ENCODE measurements at places on chromosomes 2 and 18. TPM values are rescaled to one million over a fixed set of nuclear protein-coding genes. Genes with fewer than 3 reads are reported as not detected.
A peak's percentile ranks its signal among the peaks of the same experiment; 100 is the strongest.

The POTEC gene
- not detected for total RNA-seq

GRCh38 chr2:210323003-210323402, 8.0 kb upstream of the MYL1 start:
- no peaks in the 10 kb centered on the region for H3K4me1 ChIP-seq
- H3K4me3 ChIP-seq = no peak overlapping the region
- H3K27ac ChIP-seq = no peak overlapping the region
- no peak for DNase-seq
- no peaks in the 10 kb centered on the region for H3K27me3 ChIP-seq

- no peaks in the 10 kb centered on the region for H3K27me3 ChIP-seq
- no peak for DNase-seq
These were observed 77.1 kb downstream of the SUMO1 start for GRCh38 chr2:202161151-202161835.

- no peaks in the 10 kb centered on the region for H3K27me3 ChIP-seq
- no peaks in the 10 kb centered on the region for H3K4me1 ChIP-seq
- no peak for DNase-seq
- no peak overlapping the region for H3K27ac ChIP-seq
- H3K36me3 ChIP-seq = no peaks in the 10 kb centered on the region
These were observed 45.6 kb upstream of the GALNT3 start for GRCh38 chr2:165839610-165840009.

- no peak overlapping the region for H3K4me3 ChIP-seq
- H3K27ac ChIP-seq = no peak overlapping the region
- no peaks in the 10 kb centered on the region for H3K36me3 ChIP-seq
- peaks cover 3% of the 10 kb centered on the region for H3K27me3 ChIP-seq
- DNase-seq = no peak
These were observed 58.3 kb upstream of the ID2 start for GRCh38 chr2:8623576-8623957.

The PLGLB1 gene
- total RNA-seq = 1.4 TPM

DNA sequence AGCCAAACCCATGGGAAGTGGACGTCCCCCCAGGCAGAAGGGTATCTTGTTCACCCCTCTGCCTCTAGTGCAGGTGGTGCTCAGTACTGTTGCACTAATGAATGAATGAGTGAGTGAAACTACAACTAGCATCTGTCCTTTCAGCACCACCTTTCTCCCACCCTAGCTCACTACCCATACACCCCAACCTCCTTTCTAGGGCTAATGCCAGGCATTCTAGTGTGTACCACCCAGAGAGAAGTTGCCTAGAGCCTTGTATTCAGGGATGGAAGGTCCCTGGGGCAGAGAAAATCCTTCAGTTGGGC, 22.5 kb downstream of the CCT7 start:
- no peak overlapping the region for H3K27ac ChIP-seq
- no peak overlapping the region for H3K4me3 ChIP-seq
- H3K27me3 ChIP-seq = no peaks in the 10 kb centered on the region
- no peaks in the 10 kb centered on the region for H3K4me1 ChIP-seq
- DNase-seq = no peak

The SCYGR1 gene
- not detected for total RNA-seq

DNA sequence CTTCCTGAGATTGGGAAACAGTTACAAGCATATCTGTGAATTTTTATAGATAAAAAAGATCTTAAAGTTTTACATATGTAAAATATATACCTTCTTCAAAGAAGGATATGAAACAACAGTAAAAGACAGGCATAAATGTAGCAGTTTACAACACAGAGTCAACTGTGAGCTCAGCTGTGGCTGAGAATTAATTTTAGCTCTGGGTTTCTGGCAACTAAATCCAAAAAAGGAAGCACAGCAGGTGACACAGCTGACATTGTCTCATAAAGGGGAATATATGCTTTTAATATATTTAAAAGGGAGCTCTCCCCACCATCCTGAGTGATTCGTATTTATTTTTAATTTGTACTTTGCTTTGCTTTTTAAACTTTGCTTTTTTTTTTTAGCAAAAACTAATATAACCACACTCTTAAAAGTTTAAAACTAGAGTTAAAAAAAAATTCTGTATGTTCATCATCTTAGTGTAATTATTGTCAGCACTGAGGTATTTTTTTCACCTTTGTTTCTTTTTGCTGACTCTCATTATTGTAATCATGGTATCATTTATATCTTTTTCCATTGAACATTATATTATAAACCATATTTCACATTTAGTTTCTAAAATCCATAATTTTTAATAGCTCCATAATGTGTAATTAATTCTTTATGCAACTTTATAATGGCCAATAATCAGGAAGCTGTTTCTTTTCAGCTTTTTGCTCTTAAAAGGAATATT, 6.7 kb downstream of the TUBB6 start:
- H3K27ac ChIP-seq = no peak overlapping the region
- peaks cover 40% of the 10 kb centered on the region for H3K36me3 ChIP-seq
- no peaks in the 10 kb centered on the region for H3K27me3 ChIP-seq
- H3K4me1 ChIP-seq = peaks cover 8% of the 10 kb centered on the region
- no peak for DNase-seq

- H3K36me3 ChIP-seq = no peaks in the 10 kb centered on the region
- no peak overlapping the region for H3K4me3 ChIP-seq
- H3K27ac ChIP-seq = no peak overlapping the region
- no peaks in the 10 kb centered on the region for H3K4me1 ChIP-seq
These were observed 45.4 kb downstream of the RASGRP3 start for GRCh38 chr2:33521791-33522281.

The CDK5R2 gene
- 1.3 TPM for total RNA-seq

DNA sequence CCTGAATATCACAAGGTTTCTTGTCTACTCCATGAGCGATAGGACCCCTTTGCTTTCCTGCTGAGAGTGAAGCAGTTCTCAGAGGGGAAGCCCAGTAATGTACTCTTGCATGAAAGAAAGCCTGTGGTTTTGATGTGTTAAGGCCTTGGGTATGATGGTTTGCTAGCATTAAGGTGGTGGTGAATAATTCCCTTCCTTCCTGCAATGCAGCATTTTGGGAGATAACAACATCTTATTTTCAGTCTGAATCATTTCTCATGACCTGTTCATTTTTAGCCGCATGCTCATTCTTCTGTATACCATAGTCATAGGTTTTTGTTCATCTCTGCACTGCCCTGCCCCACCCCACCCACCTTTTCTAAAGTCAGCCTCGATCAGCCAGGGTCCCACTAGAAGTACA, 66.2 kb downstream of the HNMT start:
- H3K36me3 ChIP-seq = no peaks in the 10 kb centered on the region
- DNase-seq = no peak
- no peaks in the 10 kb centered on the region for H3K4me1 ChIP-seq
- no peak overlapping the region for H3K4me3 ChIP-seq

The SAG gene
- total RNA-seq = not detected

GRCh38 chr18:51149670-51150069, 47.8 kb downstream of the MEX3C start:
- no peak for DNase-seq
- no peaks in the 10 kb centered on the region for H3K36me3 ChIP-seq
- H3K27ac ChIP-seq = no peak overlapping the region

DNA sequence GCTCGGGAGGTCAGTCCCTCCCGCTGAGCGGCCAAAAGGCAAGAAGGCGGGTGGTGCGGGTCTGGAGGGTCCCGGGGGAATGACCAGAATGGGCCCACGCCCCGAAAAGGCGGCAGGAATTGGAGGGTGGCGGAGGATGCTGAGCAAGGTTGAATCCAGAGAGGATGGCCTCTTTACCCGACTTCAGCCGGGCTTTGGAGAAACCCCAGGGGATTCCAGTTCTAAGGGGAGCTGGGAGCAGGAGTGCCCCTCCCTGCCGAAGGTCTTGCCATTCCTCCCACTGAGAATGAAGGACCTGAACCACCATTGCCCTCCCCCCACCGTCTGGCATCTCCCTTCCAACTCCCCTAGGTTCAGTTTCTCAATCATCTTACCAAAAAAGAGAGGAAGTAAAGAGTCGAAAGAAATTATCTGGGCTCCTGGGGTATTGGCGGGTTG, 38.9 kb upstream of the ATP6V1B1 start:
- no peak for DNase-seq
- H3K27ac ChIP-seq = no peak overlapping the region
- H3K27me3 ChIP-seq = no peaks in the 10 kb centered on the region

The TUBA3E gene
- total RNA-seq = not detected

The ATP9B gene
- total RNA-seq = 44.4 TPM

GRCh38 chr2:59296279-59296678, 1055.2 kb upstream of the FANCL start:
- no peaks in the 10 kb centered on the region for H3K4me1 ChIP-seq
- no peak overlapping the region for H3K4me3 ChIP-seq
- DNase-seq = no peak
- H3K36me3 ChIP-seq = no peaks in the 10 kb centered on the region

GRCh38 chr2:216346781-216347180, 25.5 kb downstream of the MARCHF4 start:
- H3K4me1 ChIP-seq = no peaks in the 10 kb centered on the region
- no peak for DNase-seq
- H3K27me3 ChIP-seq = no peaks in the 10 kb centered on the region
- H3K36me3 ChIP-seq = no peaks in the 10 kb centered on the region
- H3K4me3 ChIP-seq = no peak overlapping the region

DNA sequence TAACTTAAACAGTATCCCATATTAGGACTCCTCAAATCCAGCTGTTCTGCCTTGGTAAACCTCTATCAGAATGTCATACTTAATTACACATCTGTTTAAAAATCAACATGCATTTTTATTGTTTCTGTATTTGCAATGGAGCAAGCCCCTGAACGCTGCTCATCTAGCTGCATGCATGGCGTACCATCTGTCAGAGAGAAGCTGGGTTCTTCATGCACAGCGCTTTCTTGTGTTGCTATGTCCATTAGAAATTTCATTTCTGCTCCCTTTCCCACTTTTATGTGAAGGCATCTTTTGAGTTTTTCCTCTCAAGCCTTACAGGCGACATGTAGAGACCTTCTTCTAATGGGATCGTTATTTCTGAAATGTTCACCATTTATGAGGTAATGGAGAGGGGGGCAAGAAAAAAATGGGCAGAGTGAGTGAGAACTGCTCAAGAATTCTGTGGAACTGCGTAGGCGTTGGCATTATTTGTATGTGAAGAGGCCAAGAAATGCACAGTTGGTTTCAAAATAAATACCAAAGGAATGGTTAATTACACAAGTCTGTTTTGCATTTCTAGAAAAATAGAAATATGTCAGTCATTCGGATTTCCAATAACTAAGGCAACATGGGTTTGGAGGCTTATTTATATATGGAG, 31.6 kb downstream of the INSIG2 start:
- H3K4me1 ChIP-seq = no peaks in the 10 kb centered on the region
- no peaks in the 10 kb centered on the region for H3K27me3 ChIP-seq
- H3K4me3 ChIP-seq = no peak overlapping the region
- no peaks in the 10 kb centered on the region for H3K36me3 ChIP-seq

GRCh38 chr18:23357996-23358594, 95.0 kb upstream of the RIOK3 start:
- peaks cover 13% of the 10 kb centered on the region for H3K4me1 ChIP-seq
- H3K4me3 ChIP-seq = no peak overlapping the region
- no peaks in the 10 kb centered on the region for H3K36me3 ChIP-seq
- H3K27me3 ChIP-seq = no peaks in the 10 kb centered on the region
- peak overlapping the region; percentile 70 for H3K27ac ChIP-seq
- no peak for DNase-seq

DNA sequence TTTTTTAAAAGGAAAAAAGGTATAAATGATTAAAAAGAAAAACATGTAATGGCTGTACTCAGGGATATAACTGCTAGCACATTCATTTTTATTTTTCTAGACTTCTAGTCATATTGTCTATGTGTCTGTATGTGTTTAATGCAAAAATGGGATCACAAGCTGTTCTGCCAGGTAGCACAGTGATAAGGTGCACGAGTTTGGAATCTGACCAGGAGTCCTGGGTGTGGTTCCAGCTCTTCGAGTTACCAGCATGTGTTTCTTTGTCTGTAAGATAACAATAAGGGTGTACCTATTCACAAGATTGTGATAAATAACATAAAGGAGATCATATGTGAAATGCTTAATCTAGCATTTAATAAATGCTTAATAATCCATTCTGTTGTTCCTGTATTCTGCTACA, 145.3 kb downstream of the PKP4 start:
- no peaks in the 10 kb centered on the region for H3K27me3 ChIP-seq
- H3K4me3 ChIP-seq = no peak overlapping the region
- no peak for DNase-seq
- H3K27ac ChIP-seq = no peak overlapping the region
- no peaks in the 10 kb centered on the region for H3K36me3 ChIP-seq

DNA sequence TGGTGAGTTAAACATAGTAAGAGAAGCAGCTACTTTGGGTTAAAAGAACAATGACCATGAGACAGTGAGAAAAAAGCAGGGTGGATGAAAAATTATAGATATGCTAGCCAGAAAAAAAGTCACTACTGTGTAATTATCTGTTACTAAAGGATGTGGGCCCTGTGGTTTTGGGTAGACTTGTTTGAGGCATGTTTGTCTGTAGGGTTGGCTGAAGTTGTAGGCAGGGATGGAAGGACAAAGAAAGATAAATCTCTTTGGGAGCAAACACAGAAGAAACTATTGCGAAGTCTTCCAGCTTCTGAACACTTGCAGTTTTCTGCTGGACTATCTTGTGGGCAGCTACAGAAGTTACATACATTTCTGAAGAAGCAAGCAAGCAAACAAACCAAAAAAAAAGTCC, 28.2 kb downstream of the RND3 start:
- no peaks in the 10 kb centered on the region for H3K36me3 ChIP-seq
- no peak overlapping the region for H3K4me3 ChIP-seq
- H3K27ac ChIP-seq = no peak overlapping the region

GRCh38 chr18:9876867-9877654, 8.7 kb upstream of the TXNDC2 start:
- H3K4me3 ChIP-seq = peak overlapping the region; percentile 3
- H3K27me3 ChIP-seq = no peaks in the 10 kb centered on the region
- H3K36me3 ChIP-seq = no peaks in the 10 kb centered on the region
- no peak for DNase-seq

The SDC1 gene
- total RNA-seq = 93.0 TPM

The AQP4 gene
- not detected for total RNA-seq

- H3K27me3 ChIP-seq = no peaks in the 10 kb centered on the region
- H3K4me1 ChIP-seq = no peaks in the 10 kb centered on the region
- DNase-seq = no peak
- no peak overlapping the region for H3K4me3 ChIP-seq
- no peak overlapping the region for H3K27ac ChIP-seq
These were observed 36.6 kb upstream of the GATA6 start for GRCh38 chr18:22132763-22133162.

GRCh38 chr2:105744909-105745853, at the start of gene NCK2:
TSS of gene NCK2 (plus strand) at chr2:105744912. CDS start at chr2:105855064, 110,152 bp downstream.
- no peaks in the 10 kb centered on the region for H3K36me3 ChIP-seq
- H3K27ac ChIP-seq = peak within 1 kb of the TSS; percentile 67
- H3K4me1 ChIP-seq = peaks cover 23% of the 10 kb centered on the region

GRCh38 chr2:240921311-240921994, 15.3 kb downstream of the CROCC2 start:
- H3K4me1 ChIP-seq = peaks cover 62% of the 10 kb centered on the region
- DNase-seq = no peak
- no peaks in the 10 kb centered on the region for H3K36me3 ChIP-seq
- H3K27me3 ChIP-seq = no peaks in the 10 kb centered on the region

The NBEAL1 gene
- total RNA-seq = 26.1 TPM

The EN1 gene
- total RNA-seq = 0.26 TPM

Data from Panc1 (cell line).